ENCODE measurements at places on chromosomes 5 and 9. TPM values are rescaled to one million over a fixed set of nuclear protein-coding genes. Genes with fewer than 3 reads are reported as not detected.

Gene ATP6V1G1
- total RNA-seq, result 223 TPM

Gene DAPK1
- 17.7 TPM for total RNA-seq

Gene TNFSF15
- total RNA-seq, result 0.14 TPM

Gene GRIN3A
- not detected for total RNA-seq

Gene RGS7BP
- total RNA-seq, result not detected

Gene IL3
- not detected for total RNA-seq

Gene SLC2A8
- 13.8 TPM for total RNA-seq

Gene THBS4
- total RNA-seq, result 1.2 TPM

Gene FOXI1
- total RNA-seq, result not detected

Measured in A172 (cell line).